BJ (cell line): ENCODE measurements at places on chromosomes 1 and 21. TPM values are rescaled to one million over a fixed set of nuclear protein-coding genes. Genes with fewer than 3 reads are reported as not detected.

The NUDT4B gene
- polyA plus RNA-seq, result 19.6 and 20.4 TPM in 2 replicates

The LHX4 gene
- polyA plus RNA-seq, result 0.06 and 0.11 TPM in 2 replicates

The BMP8B gene
- polyA plus RNA-seq, result 0.01 TPM in 2 replicates

The GPR157 gene
- polyA plus RNA-seq, result 1.9 and 2.5 TPM in 2 replicates

The MAP1LC3C gene
- polyA plus RNA-seq, result 0.10 and 0.23 TPM in 2 replicates

The LCE2A gene
- polyA plus RNA-seq, result not detected in 2 replicates

The OPRD1 gene
- not detected in 2 replicates for polyA plus RNA-seq

The ICOSLG gene
- 0.27 and 1.3 TPM in 2 replicates for polyA plus RNA-seq

The MRPL20 gene
- 84.8 and 121 TPM in 2 replicates for polyA plus RNA-seq

The PTGER3 gene
- polyA plus RNA-seq, result 0.60 TPM in 2 replicates

The AHDC1 gene
- polyA plus RNA-seq, result 3.5 and 4.1 TPM in 2 replicates

The OR2L3 gene
- not detected in 2 replicates for polyA plus RNA-seq

The SPRR5 gene
- polyA plus RNA-seq, result not detected in 2 replicates

The RGS8 gene
- not detected in 2 replicates for polyA plus RNA-seq

The ZNF593OS gene
- not detected in 2 replicates for polyA plus RNA-seq

The C1orf94 gene
- polyA plus RNA-seq, result not detected in 2 replicates

The MFAP2 gene
- polyA plus RNA-seq, result 69.7 and 115 TPM in 2 replicates

The PRR9 gene
- polyA plus RNA-seq, result not detected in 2 replicates

The SLC37A1 gene
- polyA plus RNA-seq, result 0.49 and 0.88 TPM in 2 replicates

The TIE1 gene
- 0.05 TPM in 1 of 2 replicates, not detected in the other for polyA plus RNA-seq

The RPTN gene
- polyA plus RNA-seq, result not detected in 2 replicates

The ASTN1 gene
- 0.02 and 0.09 TPM in 2 replicates for polyA plus RNA-seq

The HTR6 gene
- polyA plus RNA-seq, result not detected in 2 replicates

The PRKACB gene
- polyA plus RNA-seq, result 8.4 and 23.8 TPM in 2 replicates

The PLXNA2 gene
- polyA plus RNA-seq, result 1.9 and 2.7 TPM in 2 replicates

The MYOC gene
- 0.05 TPM in 1 of 2 replicates, not detected in the other for polyA plus RNA-seq

The ZBTB40 gene
- 3.9 and 5.0 TPM in 2 replicates for polyA plus RNA-seq

The HRNR gene
- polyA plus RNA-seq, result not detected in 2 replicates

The LMOD1 gene
- polyA plus RNA-seq, result 67.8 and 112 TPM in 2 replicates

The ETV3 gene
- polyA plus RNA-seq, result 7.4 and 7.9 TPM in 2 replicates

The MYBPH gene
- not detected in 2 replicates for polyA plus RNA-seq

The NPL gene
- polyA plus RNA-seq, result 1.2 TPM in 2 replicates

The SLC50A1 gene
- 39.5 and 47.4 TPM in 2 replicates for polyA plus RNA-seq

The HSPA13 gene
- 15.2 and 40.4 TPM in 2 replicates for polyA plus RNA-seq

The S100A1 gene
- polyA plus RNA-seq, result 0.31 and 0.71 TPM in 2 replicates

The CBR3 gene
- polyA plus RNA-seq, result 11.3 and 13.5 TPM in 2 replicates

The F5 gene
- not detected in 2 replicates for polyA plus RNA-seq

The NECAP2 gene
- 102 and 111 TPM in 2 replicates for polyA plus RNA-seq

The NID1 gene
- 116 and 182 TPM in 2 replicates for polyA plus RNA-seq

The PRAMEF1 gene
- not detected in 2 replicates for polyA plus RNA-seq

The PRKAB2 gene
- 18.3 and 29.3 TPM in 2 replicates for polyA plus RNA-seq

The TRAF5 gene
- polyA plus RNA-seq, result 31.6 and 39.8 TPM in 2 replicates

The LRRC40 gene
- polyA plus RNA-seq, result 5.0 and 12.3 TPM in 2 replicates

The RCSD1 gene
- not detected in 2 replicates for polyA plus RNA-seq
